ENCODE measurements at places on chromosomes 7 and 10.

GRCh38 chr10:21889477-21890275, 113.9 kb downstream of the DNAJC1 start:
- DNase-seq, result no peak

- DNase-seq, result no peak
These were observed 35.9 kb upstream of the ANK3 start for GRCh38 chr10:60425392-60426110.

DNA sequence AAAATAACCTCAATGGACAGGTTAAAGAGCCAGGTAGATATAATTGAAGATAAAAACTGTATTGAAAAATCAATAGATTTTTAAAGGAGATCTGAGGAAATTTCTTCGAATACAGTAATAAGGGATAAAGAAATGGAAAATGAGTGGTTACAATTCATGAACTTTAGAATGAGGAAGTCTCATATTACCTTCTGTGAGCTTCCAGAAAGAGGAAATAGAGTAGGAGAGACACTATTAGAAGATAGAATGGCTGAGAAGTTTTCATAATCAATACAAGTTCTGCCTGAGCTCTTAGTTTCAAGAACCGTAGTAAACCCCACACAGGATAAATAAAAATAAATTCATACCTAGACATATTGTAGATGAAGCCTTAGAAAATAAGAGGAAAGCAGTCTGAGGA, 11.5 kb downstream of the SDK1 start:
- no peak for DNase-seq

- no peak for DNase-seq
These were observed 61.8 kb upstream of the MET start for GRCh38 chr7:116610210-116610609.

DNA sequence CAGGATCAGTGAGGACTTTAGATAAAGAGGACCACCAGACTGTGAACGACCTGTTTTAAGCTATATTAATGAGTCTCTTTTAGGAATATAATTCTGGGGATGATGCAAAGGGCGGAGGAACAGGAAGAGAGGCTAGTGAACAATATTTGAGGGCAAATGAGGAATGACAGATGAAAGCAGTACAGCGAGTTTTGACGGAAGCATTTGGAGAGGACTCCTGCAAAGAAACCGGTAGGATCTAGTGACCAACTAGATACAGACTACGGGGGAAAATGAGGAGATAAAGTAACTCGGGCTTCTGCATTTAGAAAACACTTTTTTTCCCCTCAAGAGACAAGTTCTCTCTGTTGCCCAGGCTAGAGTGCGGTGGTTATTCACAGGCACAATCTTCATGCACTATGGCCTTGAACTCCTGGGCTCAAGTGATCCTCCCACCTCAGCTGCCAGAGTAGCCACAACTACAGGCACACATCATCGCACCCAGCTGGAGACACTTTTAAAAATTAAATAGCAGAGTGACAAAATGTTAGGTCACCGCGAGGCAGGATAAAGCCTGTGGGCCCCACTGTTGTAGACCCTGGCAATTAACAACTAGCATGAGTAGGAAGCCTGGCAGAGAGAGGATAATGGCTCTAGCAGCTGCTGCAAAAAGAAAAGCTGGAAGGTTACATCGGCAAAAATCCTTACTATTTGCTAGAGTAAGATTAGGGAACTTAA, 143.2 kb downstream of the SRPK2 start:
- no peak for DNase-seq

DNA sequence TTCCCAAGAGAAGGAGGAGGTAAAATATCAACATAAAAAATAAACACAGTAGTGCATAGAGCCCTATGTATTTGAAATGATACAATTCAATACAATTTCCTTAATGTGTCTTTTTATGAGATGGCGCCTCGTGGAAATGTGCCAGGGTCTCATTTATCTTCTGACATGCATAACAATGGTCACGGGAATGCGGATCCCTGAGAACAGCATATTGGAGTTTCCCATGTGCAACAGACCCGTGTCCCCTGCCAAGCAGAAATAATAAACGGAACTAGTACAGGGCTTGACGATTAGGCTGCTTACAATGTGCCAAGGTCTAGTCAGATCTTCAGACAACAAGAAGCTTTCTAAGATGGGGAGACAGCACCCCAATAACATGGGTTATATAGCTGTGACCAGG, 217.9 kb downstream of the ARHGAP21 start:
- DNase-seq, result no peak

GRCh38 chr7:12896316-12896715, 208.9 kb downstream of the ARL4A start:
- DNase-seq, result no peak

DNA sequence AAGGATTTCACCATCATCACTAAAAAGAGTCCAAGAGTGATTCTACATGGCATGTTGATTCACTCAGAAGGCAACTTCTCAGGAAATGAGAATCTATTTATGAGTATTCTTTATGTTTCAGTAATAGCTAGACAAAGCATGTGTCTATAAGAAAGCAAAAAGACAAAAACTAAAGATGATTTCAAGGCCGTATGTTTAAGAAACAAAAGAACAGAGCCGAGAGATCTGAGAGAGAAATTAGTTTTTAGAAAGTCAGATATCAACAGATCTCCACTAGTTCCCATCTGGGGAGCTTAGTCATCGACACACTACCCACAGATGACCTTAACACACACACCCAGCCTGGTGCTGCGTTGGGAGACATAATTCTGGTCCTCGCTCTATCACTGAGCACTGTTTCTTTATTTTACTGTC, 21.0 kb downstream of the PIP4K2A start:
- no peak for DNase-seq

GRCh38 chr7:35241884-35242283, 12.0 kb downstream of the TBX20 start:
- no peak for DNase-seq

DNA sequence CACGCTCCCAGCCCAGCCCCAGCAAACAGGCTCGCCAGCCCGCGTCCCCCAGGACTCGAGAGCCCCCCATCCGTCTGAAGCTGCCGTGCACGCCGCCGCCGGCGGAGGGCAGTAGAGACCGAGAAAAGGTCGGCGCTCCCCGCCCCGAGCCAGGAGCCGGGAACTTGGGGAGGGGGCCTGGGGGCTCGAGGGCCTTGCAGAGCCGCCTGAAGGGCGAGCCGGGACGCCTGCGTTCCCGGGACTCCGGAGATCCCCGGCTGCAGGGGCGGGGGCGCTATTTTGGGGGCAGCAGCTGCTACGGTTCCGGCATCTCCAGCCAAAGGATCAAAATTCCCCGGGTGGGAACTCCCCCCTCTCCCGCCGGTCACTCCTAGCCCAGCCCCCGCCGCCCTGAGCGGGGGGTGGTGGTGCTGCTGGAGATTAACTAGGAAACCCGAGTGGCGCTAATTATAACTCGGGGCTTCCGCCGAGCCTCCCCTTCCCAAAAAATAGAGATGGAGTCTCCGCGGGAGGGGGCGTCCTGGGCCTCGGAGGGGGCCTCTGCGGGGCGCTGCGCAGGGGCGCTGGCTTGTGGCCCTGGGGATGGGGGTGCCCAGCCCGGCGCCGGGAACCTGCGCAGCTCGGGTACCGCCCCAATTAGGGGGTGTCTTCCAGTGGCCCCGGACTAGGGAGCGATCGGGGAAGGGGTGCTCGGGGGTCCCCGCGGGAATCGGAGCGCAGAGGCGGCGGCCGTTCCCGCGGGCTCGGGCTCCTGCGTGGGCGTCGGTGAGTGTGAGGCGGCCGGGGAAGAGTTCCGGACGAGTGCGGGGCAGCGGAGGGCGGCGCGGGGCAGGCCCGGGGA, 608 bp downstream of the ACHE start:
- DNase-seq, result peak; percentile 92

DNA sequence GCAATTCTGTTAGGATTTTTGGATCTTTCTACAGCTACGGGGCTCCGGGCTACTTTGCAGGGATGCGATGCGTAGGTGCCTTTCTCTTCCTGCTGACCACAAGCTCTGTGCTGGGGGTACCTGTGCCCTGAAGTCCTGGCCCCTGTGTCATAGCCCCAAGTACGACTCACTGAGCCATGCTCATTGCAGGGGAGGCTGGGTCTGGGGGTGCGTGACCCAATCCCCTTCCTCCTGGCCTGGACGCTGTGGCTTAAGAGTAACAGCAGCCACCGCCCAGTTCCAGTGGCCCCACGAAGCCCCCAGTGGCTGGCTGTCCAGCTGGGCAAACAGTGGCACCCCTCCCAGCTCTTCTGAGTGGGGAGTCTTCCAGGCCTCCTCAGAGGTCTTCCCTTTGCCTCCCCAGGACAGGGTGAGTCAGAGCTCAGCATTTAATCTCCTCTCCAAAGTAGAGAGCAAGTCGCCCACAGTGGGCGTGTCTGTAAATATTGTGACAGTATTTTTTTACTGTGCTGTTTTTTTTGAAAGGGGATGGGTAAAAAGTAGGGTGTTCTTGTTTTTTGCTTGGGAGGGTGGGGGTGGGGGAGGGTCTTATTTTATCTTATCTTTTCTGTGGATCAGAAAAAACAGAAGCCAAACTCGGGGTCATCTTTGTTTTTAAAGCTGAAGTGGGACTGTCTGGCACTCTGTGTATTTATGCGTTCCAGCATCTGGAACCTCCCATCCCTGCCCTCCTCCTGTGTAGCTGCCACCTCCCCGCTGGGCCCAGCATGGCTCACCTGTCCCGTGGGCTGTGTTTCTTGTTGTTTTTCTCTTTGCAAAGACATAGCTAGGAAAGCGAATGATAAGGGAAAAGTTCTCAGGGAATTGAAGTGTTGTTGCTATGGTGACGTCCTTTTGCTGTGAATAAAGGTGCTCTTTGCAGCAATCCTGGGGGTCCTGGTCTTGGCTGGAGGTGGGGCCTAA, 8.2 kb downstream of the LFNG start:
- DNase-seq, result peak; percentile 11

- DNase-seq, result peak; percentile 36
These were observed 14.0 kb upstream of the SLC18A2 start for GRCh38 chr10:117226813-117227451.

GRCh38 chr7:146090023-146090645, 26.5 kb upstream of the CNTNAP2 start:
- DNase-seq, result no peak

DNA sequence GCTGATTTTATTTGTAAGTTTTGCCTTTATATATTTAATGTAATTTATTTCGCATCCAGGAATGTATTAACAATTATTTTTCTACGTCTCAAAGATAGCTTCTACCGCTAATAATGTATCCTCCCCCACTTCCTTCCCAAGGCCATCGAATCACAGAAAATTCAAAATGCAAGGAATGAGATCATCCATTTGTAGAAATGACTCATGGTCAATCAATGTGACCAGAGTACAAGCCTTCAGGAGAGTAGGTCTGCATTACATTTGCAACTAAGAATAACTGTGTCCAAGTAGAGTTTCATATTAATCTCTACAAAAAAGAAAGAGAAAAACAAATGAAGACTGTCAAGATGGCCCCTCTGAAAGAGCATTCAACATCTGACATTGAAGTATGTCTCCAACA, 205.9 kb upstream of the PHF14 start:
- no peak for DNase-seq

- DNase-seq, result no peak
These were observed 52.9 kb downstream of the PFKFB3 start for GRCh38 chr10:6255548-6256061.

DNA sequence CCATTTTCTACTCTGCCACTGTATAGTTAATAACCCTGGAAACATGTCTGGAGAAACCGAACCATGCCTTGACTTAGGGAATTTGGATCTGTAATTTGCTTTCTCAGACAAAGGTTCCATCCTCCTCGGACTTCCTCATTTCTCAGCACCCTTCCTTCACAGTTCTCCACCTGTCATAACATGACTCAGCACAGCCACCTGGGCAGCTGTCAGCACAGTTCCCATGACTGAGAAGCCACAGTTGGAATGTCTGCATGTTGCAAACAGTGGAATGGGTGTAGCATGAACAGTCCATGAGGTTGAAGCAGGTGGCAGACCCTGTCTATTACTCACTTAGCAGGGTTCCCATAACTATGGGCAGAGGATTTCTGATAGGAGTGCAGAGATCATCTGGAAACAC, 634 bp upstream of the OR9A4 start:
- DNase-seq, result no peak

GRCh38 chr7:18520450-18521235, 25.1 kb downstream of the HDAC9 start:
- DNase-seq, result no peak

DNA sequence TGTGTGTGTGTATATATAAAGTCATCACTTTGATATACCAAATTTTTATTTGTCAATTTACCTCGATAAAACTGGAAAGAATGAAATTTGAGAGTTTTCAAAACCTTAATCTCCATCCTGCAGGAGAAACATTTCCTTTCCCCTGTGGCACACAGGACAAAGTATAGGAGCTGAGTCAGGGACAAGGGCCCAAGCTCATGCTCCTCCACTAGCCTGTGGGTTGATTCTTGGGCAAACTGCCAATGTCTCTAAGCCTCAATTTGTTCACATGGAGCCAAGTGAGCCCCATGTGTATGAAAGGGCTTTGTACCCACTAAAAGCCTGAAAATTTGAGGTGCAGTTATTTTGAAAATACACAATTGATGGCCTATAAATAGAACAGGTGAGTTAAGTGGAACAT, 60.3 kb upstream of the IL6 start:
- no peak for DNase-seq

GRCh38 chr10:9950070-9950469, 1067.6 kb upstream of the CELF2 start:
- DNase-seq, result no peak

- DNase-seq, result no peak
These were observed 11.2 kb downstream of the COL17A1 start for GRCh38 chr10:104074505-104074904.

GRCh38 chr10:87603196-87603595, 56.5 kb upstream of the PAPSS2 start:
- DNase-seq, result no peak

DNA sequence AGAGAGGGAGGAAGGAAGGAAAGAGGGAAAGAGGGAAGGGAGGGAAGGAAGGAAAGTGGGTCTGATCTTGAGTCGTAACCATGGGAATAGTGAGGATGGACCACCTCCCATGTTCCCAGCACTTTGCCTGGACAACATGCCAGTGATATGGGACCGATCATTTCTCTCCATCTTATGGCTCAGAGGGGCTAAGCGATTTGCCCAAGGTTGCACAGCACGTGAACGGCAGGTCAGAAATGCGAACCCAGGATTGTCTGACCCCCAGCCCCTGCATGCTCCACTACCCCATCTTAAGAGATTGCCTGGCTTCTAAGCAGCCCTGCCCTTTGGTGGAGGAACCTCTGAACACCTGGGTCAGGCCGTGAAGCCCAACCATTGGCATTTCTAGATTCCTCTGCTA, 109.0 kb upstream of the CARD11 start:
- DNase-seq, result no peak
